ENCODE measurements at places on chromosomes 6 and 20.

DNA sequence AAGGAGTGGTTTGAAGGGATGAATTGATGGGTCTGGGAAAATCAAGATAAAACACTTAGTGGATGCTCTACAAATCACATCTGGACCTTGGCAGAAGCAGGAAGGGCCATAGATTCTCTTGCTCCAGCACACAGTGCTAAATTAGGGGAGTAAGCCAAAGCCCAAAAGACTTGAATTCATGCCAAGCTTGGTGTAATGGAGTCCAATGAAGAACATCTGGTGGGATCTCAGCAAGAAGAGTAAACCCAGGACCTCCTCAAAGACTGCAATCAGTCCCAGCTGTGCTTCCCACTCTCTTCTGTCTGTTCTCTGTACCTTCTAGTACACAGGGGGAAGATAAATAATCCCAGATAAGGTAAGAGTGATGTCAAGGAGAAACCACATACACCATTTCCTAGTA, 683.4 kb downstream of the RNF144B start:
- DNase-seq: no peak

DNA sequence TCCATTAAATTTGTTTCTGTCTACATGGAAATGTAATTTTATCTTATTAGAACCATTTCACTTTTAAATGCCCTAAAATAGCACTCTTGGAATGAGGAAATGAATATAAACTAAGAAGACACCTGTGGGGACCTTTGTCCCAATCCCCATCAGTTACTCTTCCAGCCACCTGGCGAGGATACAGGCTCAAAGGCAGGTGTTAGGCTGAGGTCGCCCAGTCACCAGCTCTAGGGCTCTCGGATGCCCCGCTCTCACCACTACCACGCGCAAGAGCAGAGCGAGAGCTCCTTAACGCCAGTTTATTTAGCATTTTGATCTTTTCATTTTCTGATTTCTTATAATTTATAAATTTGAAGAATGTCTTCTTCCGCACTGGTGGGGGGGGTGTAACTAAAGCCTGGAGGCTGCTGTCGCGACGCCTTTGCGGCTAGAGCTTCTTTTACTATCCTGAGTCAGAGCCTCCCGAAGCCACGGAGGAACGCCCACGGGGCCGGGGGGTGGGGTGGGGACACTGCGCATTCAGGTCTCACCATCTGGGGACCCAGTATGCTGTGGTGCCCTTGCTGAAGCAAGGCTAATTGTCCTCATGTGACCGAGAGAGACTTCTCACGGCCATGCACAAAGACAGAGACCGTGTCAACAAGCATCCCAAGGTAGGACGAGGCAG, 38.7 kb upstream of the AFDN start:
- no peak for DNase-seq

DNA sequence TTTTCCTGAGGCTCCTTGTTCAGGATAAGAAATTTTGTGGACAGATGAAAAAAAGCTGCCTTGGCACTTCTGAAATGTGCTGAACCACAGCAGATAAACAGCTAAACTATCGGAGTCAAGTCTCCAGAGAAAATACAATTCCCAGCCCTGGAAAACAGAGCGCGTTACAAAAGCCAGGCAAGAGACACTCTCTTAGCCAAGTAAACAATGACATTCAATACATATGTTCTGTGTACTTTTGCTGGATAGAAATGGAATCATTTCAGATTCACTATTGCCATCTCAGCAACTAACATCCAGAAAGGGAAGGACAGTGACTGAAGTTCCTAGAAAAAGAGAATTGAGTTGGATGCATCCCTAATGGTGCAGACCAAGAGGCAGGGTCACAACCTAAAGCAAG, 196.8 kb upstream of the NRSN1 start:
- DNase-seq: no peak

GRCh38 chr20:3716195-3716834, 3.9 kb upstream of the SIGLEC1 start:
- no peak for DNase-seq

DNA sequence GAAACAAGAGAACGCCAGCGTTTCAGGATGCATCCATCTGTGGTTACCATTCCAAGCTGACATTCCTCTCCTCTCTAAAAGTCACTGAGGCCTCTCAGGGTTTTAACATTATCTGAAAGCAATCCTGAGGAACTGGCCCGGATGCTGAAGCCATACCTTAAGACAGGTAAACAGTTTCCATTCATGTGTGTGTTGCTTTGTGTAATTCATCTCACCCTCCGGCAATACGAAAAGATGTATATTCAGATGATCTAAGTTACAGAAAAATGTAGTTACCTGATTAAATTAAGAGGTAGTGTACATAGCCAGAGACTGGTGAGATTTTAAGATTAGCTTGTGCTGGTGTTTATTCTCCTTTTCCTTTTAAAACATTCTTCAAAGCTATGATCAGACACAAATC, 68.4 kb upstream of the BACH2 start:
- no peak for DNase-seq

DNA sequence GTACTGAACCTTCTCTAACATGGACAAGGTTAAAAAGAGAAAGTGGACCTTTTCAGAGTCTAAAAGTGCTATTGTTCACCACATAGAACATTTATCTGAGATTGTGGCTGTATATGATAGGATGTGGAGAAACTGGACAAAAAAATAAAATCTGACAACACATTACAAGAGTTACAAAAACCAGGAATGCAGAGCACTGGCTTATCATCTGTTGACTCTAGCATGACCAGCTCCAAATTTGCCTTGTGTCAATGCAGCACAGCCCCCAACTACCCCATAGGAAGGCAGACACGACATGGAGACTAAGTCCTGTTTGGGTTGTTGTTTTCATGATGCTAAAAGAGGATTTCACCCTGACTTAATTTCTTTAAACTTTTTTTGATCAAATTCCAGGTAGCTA, 436.9 kb upstream of the MARCKS start:
- no peak for DNase-seq

DNA sequence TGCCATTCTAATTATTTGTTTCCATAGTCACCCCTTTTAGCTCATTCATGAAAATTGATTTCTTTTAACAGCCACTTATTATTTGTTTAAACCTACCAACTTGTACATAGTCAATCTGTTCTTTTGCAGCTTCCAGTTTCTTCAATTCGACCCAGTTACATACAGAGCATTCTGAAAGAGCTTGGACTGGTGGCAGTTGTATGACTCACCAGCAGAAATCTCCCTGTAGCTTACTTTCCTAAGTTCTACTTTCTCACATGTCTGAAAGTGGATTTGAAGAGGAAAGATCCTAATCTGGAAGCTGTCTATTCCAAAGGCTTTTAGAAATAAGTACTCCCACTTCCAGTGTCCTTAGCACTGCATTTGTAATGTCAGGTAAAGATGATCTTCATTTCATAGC, 447.9 kb downstream of the HTR1B start:
- no peak for DNase-seq

GRCh38 chr6:17271628-17272027, 9.5 kb upstream of the RBM24 start:
- no peak for DNase-seq

DNA sequence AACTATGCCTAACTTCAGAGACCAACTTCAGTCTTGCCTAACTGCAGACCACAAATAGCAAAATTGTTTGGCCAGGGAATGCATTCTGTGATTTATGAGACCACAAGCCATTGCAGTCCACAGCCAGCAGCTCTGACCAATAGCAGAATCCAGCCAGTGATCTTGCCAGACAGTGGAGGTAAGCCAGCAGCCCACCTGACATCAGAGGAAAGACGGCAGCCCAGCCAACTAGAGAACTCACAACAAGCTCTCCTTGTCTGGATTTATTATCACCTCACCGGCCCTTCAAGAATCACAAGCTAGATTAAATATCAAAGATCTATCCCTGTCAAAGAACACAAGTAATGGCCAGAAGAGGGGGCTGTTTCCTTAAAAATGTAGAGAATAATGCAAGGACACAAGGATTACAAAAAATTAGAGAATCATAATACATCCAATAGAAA, 66.5 kb upstream of the SLC35F1 start:
- no peak for DNase-seq

- no peak for DNase-seq
Measured at GRCh38 chr6:168905451-168906090, 348.1 kb downstream of the THBS2 start.

All from stimulated activated CD4-positive, alpha-beta T cell treated with anti-CD3 and anti-CD28 coated beads, Interleukin-4, amount 100 ng/mL, for 48 hours (primary cell).